SK-MEL-5 (cell line): ENCODE measurements at places on chromosomes 13 and 19.

DNA sequence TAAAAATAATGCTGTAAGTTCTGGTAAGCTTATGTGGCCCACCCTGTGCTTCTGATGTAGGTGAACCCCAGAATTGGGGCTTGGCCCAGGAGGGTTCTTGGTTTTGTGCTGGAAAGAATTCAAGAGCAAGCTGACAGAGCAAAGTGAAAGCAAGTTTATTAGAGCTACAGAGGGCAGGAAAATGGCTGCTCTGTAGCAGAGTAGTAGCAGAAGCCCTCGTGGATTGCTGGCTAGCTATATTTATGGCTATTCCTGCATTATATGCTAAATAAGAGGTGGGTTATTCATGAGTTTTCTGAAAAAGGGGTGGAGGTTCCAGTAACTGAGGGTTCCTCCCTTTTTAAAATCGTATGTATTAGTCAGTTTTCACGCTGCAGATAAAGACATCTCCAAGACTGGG is 20.6 kb upstream of the ZNF599 start:
- DNase-seq = no peak

DNA sequence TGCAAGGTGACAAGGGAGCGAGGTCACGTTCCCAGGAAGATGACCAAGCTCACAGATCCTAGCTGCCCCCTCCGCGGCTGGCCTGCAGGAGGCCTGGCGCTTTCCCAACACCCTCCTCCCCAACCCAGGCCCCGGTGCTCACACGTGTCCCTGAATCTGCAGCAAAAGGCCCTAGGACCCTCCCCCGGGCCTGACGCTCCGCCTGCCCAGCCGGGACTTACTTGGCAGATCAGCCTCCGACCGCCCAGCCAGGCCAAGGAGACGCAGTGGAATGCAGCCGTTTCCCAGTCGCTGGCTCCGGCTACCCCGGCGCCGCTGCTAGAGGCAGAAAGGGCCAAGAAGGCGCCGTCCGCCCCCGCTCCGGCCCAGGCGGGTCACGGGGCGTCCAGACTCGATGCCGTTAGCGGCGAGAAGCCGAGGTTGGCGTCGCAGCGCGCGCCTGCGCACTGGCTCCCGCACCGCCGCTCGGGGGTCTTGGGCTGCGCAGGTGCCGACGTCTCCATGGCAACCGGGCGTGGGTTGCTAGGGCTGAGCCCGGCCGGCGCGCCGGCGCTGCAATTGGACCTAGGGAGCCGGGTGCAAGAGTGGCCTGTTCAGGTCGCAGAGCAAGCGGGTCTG is at the start of gene PNMA8A:
TSS of gene PNMA8A (minus strand) at position 448 of the 618 bp plus-strand sequence. CDS start 528 bp downstream, outside the sequence.
- peak; percentile 57 for DNase-seq

- no peak for DNase-seq
Measured at GRCh38 chr19:6772028-6772865, at the start of gene VAV1. VAV1 (plus strand) TSS chr19:6772708; CDS start chr19:6772808, 100 bp downstream.

- DNase-seq = no peak
Measured at GRCh38 chr19:2488405-2488941, 12.5 kb downstream of the GADD45B start.

DNA sequence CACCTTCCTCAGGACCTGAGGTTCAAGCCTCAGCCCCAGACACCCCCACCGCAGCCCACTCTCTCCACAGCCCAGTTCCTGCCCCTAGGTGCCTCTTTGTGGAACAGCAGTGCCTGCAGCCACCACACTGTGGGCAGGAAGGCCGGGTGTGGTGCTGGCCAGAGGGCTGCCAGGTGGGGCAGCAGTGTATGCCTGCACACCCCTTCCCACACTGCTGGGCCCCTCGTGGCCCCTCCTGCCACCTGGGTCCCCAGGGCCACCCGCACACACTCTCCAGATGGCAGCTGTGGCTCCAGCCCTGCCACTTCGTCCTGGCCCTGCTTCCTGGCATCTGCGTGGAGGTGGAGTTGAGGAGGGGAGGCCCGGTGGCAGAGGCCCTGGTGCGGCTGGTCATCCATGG is 35.1 kb downstream of the HPN start:
- DNase-seq = no peak

DNA sequence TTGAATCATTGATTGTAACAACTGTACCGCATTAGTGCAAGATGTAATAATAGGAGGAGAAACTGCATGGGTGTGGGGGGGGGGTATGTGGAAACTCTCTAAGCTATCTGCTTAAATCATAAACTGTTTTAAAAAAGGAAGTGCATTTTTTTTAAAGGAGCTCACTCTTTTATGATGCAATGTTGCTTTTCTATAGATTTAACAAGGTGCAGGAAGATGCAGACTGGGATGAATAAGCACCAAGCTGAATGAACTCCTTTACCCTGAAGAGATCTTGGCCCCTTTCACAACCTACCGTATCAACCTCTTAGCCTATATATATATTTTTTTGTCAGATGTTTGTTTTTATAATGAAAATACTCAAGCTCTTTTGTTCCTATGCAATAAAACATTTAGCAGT is 95.9 kb downstream of the AKAP11 start:
- no peak for DNase-seq

DNA sequence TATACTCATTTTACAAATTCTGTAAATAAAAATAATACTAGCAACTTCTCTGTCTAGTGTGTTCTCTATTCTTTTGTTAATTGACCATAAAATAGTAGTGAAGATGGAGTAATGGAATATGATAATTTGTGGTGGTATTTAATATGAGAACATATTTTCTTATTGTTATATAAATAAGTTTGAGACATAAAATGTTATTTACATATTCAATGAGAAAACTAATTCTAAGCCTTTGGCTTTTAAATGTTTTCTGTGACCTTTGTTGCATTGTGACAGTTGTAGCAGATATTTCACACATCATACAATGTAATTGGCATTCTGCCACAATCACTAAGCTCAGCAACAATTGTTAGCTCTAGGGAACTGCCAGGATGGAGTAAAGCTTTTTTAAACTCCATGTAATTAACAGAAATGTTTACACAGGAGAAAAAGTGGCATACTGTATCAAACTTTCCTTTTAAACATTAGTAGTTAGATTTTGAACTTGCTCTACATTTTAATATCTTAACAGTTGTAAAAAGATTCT is 562.1 kb upstream of the PCDH9 start:
- DNase-seq = no peak

DNA sequence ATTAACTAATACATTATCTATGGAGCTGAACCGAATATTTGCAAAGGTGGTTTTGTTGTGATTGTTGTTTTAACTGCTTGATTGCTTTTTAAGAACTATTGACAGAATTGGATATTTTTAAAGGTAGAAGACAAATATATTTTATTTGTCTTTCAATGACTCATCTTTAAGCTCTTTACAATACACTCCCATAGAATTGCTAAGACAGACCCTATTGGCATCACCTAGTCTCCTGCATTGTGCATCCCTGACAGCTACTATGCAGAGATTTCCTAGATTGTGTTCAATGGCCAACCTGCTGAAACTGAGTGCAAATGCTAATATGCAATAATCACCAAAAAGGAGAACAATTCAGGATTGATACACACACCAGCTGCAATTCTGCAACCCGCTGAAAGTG is 19.7 kb upstream of the SCEL start:
- no peak for DNase-seq

GRCh38 chr19:9865732-9866501 is 30.8 kb downstream of the PIN1 start:
- no peak for DNase-seq

DNA sequence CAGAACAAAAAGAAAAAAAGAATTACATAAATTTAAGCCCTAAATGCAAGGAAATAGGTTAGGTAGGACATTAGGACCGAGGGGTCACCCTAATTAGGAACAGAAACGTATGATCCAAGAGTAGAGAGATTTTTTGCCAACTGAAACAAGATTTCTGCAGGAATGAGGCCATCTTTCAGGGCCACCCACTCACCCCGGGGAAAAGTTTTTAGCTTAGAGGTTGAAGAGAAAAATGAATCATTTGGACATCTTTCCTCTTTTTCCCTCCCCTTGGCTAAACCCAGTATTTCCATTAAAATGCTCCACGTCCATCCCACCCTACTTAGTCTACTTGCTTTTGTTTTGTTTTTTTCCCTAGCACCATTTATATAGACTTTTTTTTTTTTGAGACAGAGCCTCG is 10.6 kb upstream of the PNMA8A start:
- no peak for DNase-seq

GRCh38 chr19:16571822-16572331 is 338 bp downstream of the SLC35E1 start:
- no peak for DNase-seq

DNA sequence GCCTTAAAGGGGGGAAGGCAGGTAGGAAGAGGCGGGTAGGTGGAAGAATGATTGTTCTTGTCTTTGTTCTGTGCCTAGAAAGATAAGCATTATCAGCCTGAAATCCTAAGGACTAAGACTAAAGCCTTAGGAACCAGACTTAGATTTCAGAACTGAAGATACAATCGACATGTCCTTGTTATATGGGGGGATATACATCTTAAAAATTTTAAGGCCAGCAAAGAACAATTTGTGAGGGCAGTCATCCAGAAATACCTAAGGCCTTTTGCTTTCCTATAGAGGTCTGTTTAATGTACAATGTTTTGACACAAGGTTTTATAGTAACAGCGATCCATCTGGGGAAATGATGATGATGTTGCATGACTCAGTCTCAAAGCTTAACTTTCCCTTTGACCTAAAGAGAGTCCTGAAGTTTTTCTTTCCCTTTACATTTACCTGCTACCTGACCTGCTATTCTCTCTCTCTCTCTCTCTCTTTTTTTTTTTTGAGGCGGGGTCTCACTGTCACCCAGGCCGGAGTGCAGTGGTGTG is 20.2 kb upstream of the CEACAM6 start:
- DNase-seq = no peak

DNA sequence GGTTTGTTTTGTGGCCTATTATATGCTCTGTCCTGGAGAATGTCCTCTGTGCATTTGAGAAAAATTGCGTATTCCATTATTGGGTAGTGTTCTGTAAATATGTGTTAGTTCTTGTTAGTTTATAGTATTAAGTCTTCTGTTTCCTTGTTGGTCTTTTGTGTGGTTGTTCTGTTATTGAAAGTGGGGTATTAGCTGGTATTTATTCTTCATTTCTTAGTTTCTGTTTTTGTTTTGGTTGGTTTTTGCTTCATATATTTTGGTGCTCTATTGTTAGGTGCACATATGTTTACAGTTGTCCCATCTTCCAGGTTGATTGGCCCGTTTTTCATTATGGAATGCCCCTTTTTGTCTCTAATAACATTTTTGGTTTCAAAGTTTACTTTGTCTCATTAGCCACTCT is 77.3 kb downstream of the DNAJC15 start:
- no peak for DNase-seq

DNA sequence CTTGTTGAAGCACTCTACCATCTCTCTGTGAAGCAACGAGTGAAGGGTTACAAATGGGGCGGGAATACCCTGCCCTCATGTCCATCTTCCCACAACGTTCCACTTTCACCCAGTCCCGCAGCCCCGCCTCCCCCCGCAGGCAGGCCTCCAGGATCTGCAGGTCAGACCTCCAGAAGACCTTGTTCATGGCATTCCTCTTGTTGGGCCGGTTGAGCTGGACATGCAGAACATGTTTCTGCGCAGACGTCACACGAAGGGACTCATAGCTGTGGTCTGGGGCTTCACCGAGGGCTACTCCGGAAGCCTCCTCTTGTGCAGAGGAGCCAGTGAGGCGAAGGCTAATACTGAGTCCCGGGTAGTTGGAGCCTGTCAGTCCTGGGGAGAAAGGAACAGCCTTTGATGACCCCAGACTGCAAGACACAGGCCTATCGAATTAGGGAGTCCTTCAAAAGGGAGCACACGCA is 420 bp downstream of the ECH1 start:
- DNase-seq = peak; percentile 36

GRCh38 chr13:98447881-98448641 is 128.8 kb downstream of the STK24 start:
- DNase-seq = peak; percentile 79

- DNase-seq = no peak
Measured at GRCh38 chr13:110949628-110950027, 34.8 kb upstream of the ANKRD10 start.

DNA sequence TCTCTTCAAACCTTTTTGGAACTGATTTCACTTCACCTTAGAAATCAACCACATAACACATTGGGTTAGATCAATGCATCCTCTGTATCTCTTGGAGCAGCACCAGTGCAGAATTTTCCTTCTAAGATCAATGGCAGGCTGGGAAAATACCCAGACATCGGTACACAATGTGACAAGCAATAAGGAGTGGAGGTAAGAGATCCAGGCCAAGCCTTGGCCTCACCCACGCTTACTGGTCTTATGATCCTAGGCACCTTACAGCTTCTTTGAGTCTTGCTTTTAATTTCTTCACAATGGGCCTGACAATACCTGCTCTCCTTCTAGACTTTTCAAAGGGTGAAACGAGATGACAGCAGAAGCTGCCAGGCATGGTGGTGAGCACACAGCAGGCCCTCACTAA is 232.0 kb downstream of the LACC1 start:
- DNase-seq = no peak

- DNase-seq = no peak
Measured at GRCh38 chr19:45713141-45713540, 17.6 kb downstream of the FBXO46 start.

DNA sequence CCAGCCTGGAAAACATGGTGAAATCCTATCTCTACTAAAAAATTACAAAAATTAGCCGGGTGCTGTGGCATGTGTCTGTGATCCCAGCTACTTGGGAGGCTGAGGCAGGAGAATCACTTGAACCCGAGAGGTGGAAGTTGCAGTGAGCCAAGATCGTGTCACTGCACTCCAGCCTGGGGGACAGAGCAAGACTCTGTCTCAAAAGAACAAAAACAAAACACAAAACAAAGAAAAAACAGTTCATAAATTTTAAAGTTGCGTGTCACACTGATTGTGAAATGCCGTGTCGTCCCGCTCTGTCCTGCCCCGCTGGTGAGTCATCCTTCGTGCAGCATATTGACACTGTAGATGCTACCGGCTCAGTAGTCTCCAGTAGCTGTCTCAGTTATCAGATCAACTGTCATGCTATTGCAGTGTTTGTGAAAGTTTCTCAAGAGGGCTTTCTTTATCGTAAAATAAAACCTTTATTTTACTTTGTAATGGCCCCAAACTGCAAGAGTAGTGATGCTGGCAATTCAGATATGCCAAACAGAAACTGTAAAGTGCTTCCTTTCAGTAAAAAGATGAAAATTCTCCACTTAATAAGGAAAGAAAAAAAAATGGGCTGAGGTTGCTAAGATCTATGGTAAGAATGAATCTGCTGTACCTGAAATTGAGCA is 36.4 kb upstream of the IGFL1 start:
- no peak for DNase-seq

DNA sequence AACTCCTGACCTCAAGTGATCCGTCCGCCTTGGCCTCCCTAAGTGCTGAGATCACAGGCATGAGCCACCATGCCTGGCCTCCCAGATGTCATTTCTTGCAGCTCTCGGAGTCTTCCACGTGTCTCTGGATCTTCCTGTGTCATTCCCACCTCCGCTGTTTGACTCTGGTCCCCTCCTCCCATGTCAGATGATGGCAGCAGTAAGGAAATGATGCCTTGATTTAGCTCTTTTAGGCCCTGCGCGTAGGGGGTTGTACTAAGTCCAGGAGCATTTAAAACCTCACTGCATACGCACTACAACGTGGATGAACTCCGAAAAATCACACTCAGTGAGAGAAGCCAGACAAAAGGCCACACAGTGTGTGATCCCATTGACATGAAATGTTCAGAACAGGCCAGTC is 113.1 kb downstream of the GNG7 start:
- DNase-seq = no peak
